ENCODE measurements at places on chromosomes 11 and 22.

GRCh38 chr11:112050721-112051120, 23.1 kb downstream of the PIH1D2 start:
- DNase-seq, result no peak

- DNase-seq, result no peak
These were observed 34.1 kb downstream of the SNX19 start for GRCh38 chr11:130882138-130882551.

- no peak for DNase-seq
These were observed 30.6 kb upstream of the TFIP11 start for GRCh38 chr22:26542831-26543230.

GRCh38 chr11:134385774-134386565, 26.1 kb downstream of the B3GAT1 start:
- DNase-seq, result no peak

GRCh38 chr11:31997955-31998354, 92.9 kb upstream of the RCN1 start:
- no peak for DNase-seq

- no peak for DNase-seq
These were observed 101.5 kb downstream of the PLEKHA7 start for GRCh38 chr11:16912692-16913111.

- DNase-seq, result no peak
These were observed 36.4 kb upstream of the ZNRF3 start for GRCh38 chr22:28846994-28847393.

DNA sequence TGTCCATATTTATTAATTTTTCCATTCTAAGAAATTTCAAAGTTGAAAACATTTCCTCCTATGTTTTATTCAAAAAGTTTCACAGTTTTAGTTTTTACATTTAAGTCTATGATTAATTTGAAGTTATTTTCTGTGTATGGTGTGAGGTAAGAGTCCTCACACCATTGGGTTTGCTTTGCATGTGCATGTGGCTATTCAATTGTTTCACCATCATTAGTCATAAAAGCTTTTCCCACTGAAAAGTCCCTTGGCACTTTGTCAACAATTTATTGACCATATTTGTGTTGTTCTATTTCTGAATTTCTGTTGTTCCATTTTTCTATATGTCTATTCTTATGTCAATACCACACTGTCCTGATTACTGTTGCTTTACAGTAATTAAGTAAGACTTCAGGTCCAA, 186.5 kb downstream of the KIF18A start:
- DNase-seq, result no peak

- DNase-seq, result no peak
These were observed 551 bp downstream of the AGBL2 start for GRCh38 chr11:47714554-47715081.

- DNase-seq, result no peak
These were observed 16.0 kb upstream of the POU2AF1 start for GRCh38 chr11:111395081-111395480.
